ENCODE measurements at places on chromosomes 5 and 9.

- DNase-seq, result no peak
These were observed 195.4 kb downstream of the ADAMTS12 start for GRCh38 chr5:33696411-33696810.

DNA sequence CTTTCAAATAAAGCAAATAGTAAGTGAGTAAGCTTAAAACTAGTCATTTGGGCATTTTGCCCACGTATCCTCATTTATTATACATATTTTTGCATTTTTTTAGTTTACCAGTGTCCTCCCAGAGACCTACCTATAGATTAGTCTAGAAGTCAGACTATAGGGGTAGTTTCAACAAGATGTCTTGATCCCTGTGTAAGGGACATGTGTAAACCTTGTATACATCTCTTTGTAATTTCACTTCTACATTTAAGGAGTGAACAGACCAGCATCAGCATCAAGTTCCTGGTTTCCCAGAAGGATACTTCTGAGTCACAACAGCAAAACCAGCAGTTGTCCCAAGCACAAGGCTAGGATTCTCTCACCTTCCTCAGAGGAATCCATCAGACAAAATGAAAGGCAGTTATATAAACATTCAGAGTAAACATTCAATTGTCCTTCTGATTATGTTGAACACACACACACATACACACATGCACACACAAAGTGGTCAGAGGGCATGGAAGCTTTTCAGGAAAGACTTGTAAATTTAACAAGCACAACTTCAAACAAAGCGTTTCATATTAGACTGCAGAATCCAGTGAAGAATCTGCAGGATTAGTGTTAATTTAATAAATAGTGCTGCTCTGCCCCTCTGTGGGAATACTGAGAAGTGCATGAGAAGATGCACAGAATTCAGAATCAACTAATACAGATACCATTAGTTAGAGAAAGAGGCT, 55.4 kb downstream of the HINT1 start:
- DNase-seq, result no peak

DNA sequence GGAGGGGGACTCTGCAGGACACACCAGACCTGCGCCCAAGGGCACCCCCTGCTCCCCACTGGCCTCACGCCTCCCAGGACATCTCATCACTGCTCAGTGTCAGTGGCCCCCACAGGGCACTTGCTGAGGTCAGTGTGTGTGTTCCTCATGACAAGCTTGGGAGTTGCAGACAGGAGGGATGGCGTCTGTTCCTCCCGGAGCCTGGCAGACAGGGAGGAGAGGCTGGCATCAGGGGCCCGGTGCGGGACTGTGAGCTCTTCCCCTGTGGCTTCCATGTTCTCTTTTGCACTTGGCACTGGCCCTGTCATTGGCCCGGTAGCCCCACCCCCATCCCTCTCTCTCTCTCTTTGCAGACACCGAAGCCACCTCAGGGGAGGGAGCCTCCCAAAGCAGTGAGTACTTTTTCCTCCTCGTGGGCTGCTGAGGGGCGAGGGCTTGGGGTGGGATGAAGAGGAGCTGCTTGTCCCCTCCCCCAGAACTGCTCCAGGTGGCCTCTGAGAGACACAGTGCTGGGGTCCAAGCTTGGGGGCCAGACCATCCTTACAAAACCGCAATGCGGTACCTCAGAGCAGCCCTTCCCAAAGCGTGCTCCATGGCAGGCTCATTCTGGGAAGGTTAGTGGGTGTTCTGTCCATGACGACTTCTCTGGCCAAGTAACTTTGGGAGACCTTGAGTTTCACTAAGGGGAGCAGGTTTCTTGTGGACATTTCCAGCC, 75.7 kb downstream of the AMBP start:
- no peak for DNase-seq

DNA sequence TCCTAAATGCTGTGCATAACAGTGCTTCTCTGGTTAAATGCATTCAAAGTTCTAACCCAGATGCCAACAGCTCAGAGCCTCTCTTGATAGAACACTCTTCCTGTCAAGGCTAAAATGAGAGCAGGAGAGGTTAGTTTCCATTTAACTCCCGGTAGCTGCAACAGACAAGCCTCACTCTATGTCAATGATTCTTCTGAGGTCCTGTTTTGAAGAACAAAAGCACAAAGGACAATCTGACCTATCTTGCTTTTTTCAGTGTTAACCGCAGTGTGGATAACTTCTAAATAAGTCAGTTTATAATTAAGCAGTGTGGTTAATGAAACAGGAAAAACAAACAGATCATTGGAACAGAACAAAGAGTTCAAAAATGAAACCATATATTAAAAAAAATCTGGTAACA, 80.7 kb downstream of the ANKRD55 start:
- DNase-seq, result no peak

DNA sequence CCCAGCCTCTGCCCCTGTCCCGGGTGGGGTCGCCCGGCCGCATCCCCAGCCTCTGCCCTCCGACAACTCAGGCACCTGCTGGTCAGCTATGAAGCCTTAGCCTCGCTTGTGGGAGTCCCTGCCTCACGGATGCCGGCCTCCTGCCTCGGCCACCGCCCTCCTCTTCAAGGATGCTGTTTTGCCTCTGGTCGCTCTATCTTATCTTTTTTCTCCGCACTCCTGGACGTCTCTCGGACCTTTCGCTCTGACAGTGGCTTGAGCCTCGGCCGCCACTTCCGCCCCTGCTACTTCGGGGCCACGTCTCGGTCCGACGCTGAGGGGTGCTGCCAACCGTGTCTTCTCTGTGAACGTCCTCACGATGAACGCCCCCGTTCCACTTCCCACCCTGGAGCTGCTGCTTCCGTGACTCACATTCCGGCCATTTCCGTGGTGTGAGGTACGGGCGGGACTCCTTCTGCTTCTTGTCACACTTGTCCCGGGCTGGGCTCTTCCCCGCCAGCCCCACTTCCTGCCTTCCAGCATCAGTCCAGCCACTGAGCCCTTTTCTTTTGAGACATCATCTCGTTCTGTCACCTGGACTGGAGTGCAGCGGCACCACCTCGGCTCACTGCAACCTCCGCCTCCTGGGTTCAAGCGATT, 26.3 kb downstream of the SLC9A3 start:
- DNase-seq, result no peak

DNA sequence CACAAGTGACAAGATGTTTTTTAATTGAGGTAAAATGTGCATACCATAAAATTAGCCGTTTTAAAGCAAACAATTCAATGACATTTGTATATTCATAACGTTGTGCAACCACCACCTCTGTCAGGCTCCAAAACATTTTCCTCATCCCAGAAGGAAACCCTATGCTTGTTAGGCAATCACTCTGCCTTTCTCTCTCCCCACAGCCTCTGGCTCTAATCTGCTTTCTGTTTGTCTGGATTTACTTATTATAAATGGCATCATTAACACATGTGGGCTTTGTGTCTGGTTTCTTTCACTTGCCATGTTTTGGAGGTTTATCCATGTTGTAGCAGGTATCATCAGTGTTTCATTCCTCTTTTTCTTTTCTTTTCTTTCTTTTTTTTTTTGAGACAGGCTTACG, 1.4 kb upstream of the N4BP3 start:
- DNase-seq, result no peak

DNA sequence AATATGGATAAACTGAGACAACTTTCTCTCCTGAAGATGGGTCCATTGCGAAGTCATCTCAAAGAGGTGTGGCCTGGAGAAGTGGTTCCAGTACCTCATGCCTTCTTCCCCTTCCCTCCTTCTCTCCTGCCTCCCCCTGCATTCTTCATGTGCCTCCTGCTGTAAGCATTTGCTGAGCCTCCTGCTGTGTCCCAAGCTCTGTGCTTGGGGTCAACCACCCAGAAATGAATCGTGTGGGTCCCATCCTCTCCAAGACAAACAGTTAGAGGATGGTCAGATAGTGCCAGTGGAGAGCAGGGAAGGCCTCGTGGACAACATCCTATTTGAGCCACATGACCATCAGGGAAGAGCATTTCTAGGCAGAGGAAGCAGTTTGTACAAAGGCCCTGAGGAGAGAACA, 53.5 kb downstream of the KCNIP1 start:
- no peak for DNase-seq

GRCh38 chr9:6739218-6739617, 18.6 kb upstream of the KDM4C start:
- no peak for DNase-seq

DNA sequence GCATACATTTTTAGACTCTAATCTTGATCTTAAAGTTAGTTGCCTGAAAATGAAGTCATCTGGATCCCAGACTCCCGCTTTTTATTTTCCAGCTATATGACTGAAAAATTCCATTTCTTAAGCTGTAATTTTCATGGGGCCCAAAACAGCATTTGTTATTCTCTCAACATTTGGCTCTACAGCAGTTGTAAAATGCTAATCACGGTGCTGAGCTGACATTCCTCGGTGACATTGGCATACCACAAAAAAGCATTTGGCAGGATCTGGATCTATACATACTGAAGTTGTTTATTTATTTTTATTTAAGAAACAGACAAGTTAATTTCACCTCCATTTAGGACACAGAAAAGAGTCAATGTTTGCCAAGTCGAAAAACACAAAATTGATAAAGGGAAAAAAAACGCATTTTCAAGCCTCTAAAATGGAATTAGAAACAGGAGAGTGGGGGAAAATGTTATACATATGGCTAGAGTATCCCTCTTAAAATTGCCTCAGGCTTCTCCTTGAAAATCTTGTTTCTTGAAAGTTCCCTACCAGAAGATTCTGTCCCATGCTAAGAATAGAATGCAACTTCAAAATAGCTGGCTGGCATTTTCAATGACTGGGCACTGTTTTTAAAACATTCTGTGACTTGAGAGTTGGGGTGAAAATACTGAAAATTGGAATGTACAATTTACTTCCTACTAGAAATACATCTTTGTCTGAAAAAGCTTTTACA, 207.5 kb upstream of the TBCA start:
- no peak for DNase-seq

GRCh38 chr5:78677777-78678668, 29.5 kb upstream of the LHFPL2 start:
- peak; percentile 87 for DNase-seq

GRCh38 chr5:73748510-73749400, 122.8 kb downstream of the ARHGEF28 start:
- DNase-seq, result no peak

DNA sequence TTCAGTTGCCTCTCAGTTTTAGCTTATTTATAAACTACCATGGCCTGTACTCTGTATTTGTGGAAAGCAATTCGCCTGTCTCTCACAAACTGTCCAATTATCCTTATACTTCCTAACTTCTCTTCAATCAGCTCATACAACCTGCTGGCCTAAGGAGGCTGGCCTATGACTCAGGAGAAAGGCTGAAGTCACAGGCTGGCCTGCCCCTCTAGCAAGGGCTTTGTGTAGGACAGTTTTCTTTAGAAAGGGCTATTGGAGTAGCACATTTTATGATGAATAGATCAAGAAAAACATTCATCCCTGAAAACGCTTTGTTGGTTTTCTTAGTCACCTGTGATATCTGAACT, 988.7 kb upstream of the ARRDC3 start:
- DNase-seq, result no peak

All from urinary bladder (tissue), 4 donors.